ENCODE measurements at places on chromosomes 4 and X. TPM values are rescaled to one million over a fixed set of nuclear protein-coding genes. Genes with fewer than 3 reads are reported as not detected.

GRCh38 chr4:48345542-48345941 is 4.2 kb downstream of the SLAIN2 start:
- no peak for DNase-seq
- H3K27ac ChIP-seq, result no peak overlapping the region
- no peaks in the 10 kb centered on the region for H3K36me3 ChIP-seq

DNA sequence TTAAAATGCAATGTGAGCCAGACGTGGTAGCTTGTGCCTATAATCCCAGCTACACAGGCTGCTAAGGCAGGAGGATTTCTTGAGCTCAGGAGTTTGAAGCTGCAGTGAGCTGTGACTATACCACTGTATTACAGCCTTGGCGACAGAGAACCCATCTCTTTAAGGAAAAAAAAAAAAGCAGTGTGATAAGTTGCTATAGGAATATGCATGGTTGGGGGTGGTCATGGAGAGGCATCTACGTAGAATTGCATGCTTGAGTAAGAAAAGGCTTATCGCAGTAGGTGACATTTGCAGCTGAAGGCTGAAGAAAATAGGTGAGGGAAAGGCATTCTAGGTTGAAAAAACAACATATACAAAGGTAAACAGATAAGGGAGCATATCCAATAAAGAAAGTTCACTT is 4.1 kb downstream of the DIAPH2 start:
- no peaks in the 10 kb centered on the region for H3K27me3 ChIP-seq
- no peak for DNase-seq
- no peak overlapping the region for H3K27ac ChIP-seq
- H3K36me3 ChIP-seq, result no peaks in the 10 kb centered on the region
- H3K4me1 ChIP-seq, result peaks cover 10% of the 10 kb centered on the region

DNA sequence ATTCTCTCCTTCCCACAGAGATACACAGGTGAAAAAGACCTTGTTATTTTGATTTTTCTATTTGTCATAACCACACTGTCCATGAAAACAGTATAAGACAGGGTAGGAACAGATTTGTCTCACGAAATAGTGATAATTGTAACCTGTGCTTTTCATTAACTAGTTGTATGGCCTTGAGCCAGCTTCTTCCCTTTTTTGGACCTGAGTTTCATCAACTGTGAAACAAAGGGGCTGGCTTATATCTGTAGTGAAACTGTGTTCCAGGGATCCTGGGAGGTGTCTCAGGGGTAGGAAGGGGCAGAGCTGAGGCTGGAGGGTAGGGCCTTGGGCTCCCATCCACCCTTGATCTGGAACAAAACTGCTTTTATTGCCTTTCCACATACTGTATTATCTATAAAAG is 50.9 kb downstream of the MED28 start:
- no peak for DNase-seq
- H3K27ac ChIP-seq, result no peak overlapping the region
- H3K4me1 ChIP-seq, result no peaks in the 10 kb centered on the region
- H3K4me3 ChIP-seq, result no peak overlapping the region
- H3K36me3 ChIP-seq, result no peaks in the 10 kb centered on the region
- H3K27me3 ChIP-seq, result peaks cover 5% of the 10 kb centered on the region

Gene RGS12
- total RNA-seq, result 27.6 TPM

DNA sequence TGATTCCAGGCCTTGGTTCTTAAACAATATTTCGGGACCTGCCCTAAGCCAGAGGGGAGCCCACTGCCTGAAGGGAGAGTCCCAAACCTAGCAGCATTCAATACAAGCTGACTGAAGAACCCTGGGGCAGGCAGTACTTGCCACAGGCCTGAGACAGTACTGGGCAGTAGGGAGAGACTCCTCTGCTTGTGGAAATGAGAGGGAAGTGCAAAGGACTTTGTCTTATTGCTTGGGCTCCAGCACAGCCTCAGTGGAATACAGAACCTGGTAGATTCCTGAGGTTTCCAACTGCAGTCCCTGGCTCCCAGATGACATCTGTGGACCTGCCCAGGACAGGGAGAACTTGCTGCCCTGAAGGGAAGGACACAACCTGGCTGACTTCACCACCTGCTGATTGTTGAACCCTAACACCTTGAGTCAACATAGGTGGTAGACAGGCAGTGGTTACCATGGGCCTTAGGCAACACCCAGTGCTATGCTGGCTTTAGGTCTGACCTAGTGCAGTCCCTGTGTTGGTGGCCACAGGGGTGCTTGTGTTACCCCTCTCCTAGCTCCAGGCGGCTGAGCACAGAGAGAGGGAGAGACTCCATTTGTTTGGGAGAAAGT is 20.3 kb upstream of the ABCG2 start:
- H3K27me3 ChIP-seq, result peaks cover 2% of the 10 kb centered on the region
- H3K4me3 ChIP-seq, result no peak overlapping the region
- H3K27ac ChIP-seq, result no peak overlapping the region
- no peaks in the 10 kb centered on the region for H3K4me1 ChIP-seq

- no peaks in the 10 kb centered on the region for H3K4me1 ChIP-seq
- no peaks in the 10 kb centered on the region for H3K36me3 ChIP-seq
- DNase-seq, result no peak
- H3K27ac ChIP-seq, result no peak overlapping the region
- H3K27me3 ChIP-seq, result no peaks in the 10 kb centered on the region
These were observed 116.3 kb upstream of the SFRP2 start for GRCh38 chr4:153905231-153905630.

- no peak overlapping the region for H3K4me3 ChIP-seq
- no peak overlapping the region for H3K27ac ChIP-seq
- DNase-seq, result no peak
- no peaks in the 10 kb centered on the region for H3K36me3 ChIP-seq
- no peaks in the 10 kb centered on the region for H3K4me1 ChIP-seq
These were observed 69.7 kb upstream of the PPARGC1A start for GRCh38 chr4:23959396-23960148.

DNA sequence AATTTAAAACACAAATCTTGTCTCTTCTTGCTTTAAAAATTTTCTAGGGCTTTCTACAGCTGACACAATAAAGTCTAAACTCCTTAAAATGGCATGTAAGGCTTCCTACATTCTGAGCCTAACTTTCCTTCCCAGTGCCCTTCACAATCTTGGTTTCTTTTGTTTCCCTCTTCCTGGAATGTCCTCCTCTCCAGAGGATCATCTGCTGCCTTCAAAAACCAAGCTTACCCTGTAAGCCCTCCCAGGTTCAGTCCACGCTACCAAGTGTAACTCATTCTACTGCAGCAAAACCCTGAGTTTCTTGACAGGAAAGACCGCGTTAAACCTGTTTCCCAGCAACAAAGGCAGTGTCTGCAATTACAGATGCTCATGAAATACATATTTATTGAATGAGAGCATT is 91.3 kb downstream of the SHISA3 start:
- H3K27me3 ChIP-seq, result no peaks in the 10 kb centered on the region
- no peak overlapping the region for H3K4me3 ChIP-seq
- DNase-seq, result no peak
- no peak overlapping the region for H3K27ac ChIP-seq
- peaks cover 7% of the 10 kb centered on the region for H3K36me3 ChIP-seq
- H3K4me1 ChIP-seq, result no peaks in the 10 kb centered on the region

DNA sequence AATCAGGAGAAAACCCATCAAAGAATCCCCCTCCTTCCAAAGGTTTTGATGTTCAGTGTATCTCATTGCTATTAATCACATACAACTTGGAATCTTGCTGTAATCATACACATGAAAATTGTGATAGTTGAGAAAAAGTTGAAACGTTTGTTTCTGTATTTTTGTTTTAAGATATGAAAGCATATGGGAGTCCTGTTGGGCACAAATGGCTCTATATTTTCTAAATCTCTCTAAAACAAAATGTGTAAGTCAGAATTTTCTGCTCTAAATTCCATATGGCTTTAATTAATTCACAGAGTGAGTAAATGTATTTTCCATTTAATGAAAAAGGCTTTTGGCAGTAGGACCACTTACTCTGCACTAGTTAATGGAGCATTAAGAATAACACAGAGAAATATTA is 140.2 kb downstream of the MOSPD2 start:
- H3K27ac ChIP-seq, result no peak overlapping the region
- no peaks in the 10 kb centered on the region for H3K27me3 ChIP-seq
- no peaks in the 10 kb centered on the region for H3K36me3 ChIP-seq
- H3K4me1 ChIP-seq, result no peaks in the 10 kb centered on the region

DNA sequence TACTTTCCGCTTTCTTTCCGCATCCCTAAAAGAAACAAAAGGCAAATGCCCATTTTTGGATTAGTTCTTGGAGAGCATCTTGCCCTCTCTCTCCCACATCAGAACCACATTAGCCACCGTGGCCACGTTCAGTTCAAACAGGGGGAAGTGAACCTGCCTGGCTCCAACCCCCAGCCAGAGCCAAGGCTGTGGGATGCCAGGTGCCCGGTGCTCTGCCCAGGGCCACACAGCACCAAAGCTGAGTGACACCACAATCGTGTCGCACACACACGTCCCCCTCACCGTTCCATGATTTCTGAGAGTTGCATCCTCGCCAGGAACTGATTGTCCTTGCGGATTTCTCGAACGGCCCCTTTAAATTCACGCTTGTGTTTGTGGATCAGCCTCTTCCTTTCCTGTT is 24.3 kb downstream of the NOP14 start:
- peaks cover 57% of the 10 kb centered on the region for H3K36me3 ChIP-seq
- H3K27me3 ChIP-seq, result no peaks in the 10 kb centered on the region
- no peak overlapping the region for H3K27ac ChIP-seq
- H3K4me1 ChIP-seq, result peaks cover 30% of the 10 kb centered on the region
- DNase-seq, result no peak

GRCh38 chrX:68763481-68763880 is 65.3 kb upstream of the EFNB1 start:
- no peaks in the 10 kb centered on the region for H3K27me3 ChIP-seq
- DNase-seq, result no peak
- H3K4me3 ChIP-seq, result no peak overlapping the region
- H3K4me1 ChIP-seq, result no peaks in the 10 kb centered on the region

Gene ERAS
- total RNA-seq, result not detected

GRCh38 chrX:23813808-23814207 is 30.8 kb downstream of the SAT1 start:
- no peak overlapping the region for H3K4me3 ChIP-seq
- no peak for DNase-seq
- H3K27ac ChIP-seq, result no peak overlapping the region
- no peaks in the 10 kb centered on the region for H3K27me3 ChIP-seq

Gene GABRQ
- total RNA-seq, result not detected

Gene NAA11
- not detected for total RNA-seq

DNA sequence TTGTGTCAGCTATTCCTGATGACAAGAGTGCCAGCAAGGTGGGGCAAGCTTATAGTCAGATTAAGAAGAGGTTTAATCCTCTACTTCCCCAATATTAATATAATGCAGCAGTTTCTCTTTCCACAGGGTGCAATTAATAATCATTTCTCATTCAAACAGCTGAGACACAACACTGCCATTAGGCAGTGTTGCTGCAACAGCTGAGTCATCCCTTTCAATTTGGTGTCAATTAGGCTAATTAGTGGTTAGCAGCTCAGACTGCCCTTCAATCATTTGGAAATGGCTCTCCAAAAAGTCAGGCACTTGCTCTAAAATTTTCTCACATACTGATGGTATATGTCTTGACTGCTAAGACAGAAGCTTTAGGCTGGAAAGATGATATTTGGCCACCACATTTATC is 265.7 kb upstream of the FAM241A start:
- no peak overlapping the region for H3K27ac ChIP-seq
- H3K27me3 ChIP-seq, result no peaks in the 10 kb centered on the region
- no peak overlapping the region for H3K4me3 ChIP-seq

- DNase-seq, result no peak
These were observed 177.0 kb downstream of the FAM13A start for GRCh38 chr4:88879991-88880390.

Gene DCAF8L2
- not detected for total RNA-seq

DNA sequence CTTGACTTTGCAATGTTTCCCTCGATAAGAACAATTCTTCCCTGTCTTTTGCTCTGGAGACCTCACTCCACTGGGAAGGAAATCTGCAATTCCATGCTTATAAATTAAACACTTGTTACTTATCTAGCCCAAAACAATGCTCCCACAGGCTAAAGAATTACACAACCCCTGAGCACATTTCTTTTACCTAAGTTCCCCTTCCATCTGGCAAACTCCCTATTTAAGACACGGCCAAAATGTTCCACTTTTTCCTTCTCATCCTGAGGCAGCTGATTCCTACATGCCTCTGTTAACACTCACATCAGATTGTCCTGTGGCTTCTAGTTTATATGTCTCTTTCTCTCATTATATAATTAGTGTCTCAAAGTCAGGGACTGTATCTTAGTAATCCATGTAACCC is 211.7 kb downstream of the COX18 start:
- no peak for DNase-seq
- H3K27ac ChIP-seq, result no peak overlapping the region
- no peaks in the 10 kb centered on the region for H3K4me1 ChIP-seq
- H3K36me3 ChIP-seq, result no peaks in the 10 kb centered on the region
- no peak overlapping the region for H3K4me3 ChIP-seq
- no peaks in the 10 kb centered on the region for H3K27me3 ChIP-seq

DNA sequence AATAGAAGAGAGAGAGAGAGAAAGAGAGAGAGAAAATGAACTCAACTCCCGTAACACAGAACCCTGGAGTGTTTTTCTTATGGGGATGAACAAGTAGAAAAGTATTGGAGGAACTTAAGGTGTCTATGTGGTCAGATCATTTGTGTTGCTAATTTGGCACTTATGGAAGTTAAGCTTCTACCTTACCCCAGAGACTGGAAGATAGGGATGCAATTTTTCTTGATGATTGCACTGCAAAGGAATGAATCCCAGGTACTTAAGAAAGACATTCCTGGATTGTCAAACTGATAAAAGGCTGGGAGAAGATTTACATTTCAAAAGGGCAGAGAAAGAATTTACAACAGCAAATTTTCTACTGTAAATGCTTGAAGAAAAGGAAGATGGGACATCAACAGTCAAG is 57.2 kb downstream of the MAP9 start:
- no peaks in the 10 kb centered on the region for H3K4me1 ChIP-seq
- no peak for DNase-seq
- H3K36me3 ChIP-seq, result no peaks in the 10 kb centered on the region
- no peak overlapping the region for H3K27ac ChIP-seq
- no peak overlapping the region for H3K4me3 ChIP-seq

Gene TGIF2LX
- total RNA-seq, result not detected

Gene LANCL3
- 0.35 TPM for total RNA-seq

DNA sequence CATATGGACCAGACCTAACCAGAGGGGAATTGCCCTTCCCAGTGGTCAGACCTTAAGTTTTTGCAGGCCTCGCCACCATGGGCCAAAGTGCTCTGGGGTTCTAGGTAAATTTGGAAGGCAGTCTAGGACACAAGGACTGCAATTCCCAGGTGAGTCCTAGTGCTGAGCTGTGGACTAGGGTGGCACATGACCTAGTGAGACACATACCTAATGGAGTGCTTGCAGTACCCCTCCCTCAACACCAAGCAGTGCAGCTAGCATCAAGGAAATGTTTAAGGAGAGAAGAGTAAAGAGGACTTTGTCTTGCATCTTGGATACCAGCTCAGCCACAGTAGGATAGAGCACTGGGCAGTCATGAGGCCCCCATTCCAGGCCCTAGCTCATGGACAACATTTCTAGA is 60.8 kb downstream of the BRCC3 start:
- no peak for DNase-seq
- no peaks in the 10 kb centered on the region for H3K36me3 ChIP-seq
- H3K4me3 ChIP-seq, result no peak overlapping the region
- H3K4me1 ChIP-seq, result no peaks in the 10 kb centered on the region

Data from CD4-positive, CD25-positive, alpha-beta regulatory T cell (primary cell).